ENCODE measurements at places on chromosomes 3 and 15.

DNA sequence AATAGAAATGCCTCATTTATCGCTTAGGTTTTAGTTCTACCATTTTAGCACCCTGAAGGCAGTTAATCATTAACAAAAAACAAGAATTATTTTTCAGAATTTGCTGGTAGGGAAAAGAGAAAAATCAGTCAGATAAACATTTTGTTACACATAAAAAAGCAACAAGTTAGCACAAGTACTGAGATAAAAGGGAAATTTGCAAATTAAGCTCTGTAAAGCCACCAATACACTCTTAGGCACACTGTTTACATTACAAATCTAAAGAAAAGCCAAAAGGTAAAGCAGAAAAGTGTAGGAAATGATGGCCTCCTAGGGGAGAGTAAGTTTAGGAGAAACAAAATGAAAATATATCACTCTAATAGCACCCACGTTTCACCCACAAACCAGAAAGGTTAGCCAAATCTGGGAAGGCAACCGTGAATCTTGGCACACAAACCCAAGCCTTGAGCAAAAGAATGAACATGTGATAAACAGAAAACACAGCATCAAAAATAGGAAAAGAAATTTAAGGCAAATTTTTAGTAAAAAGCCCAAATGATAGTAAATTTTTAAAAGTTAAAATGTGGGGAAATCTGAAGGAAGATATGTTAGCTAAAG is 1.6 kb upstream of the SATB1 start:
- no peak overlapping the region for H3K4me3 ChIP-seq
- no peaks in the 10 kb centered on the region for H3K36me3 ChIP-seq

- H3K36me3 ChIP-seq = no peaks in the 10 kb centered on the region
- peak; percentile 46 for DNase-seq
- H3K27me3 ChIP-seq = no peaks in the 10 kb centered on the region
- no peaks in the 10 kb centered on the region for H3K4me1 ChIP-seq
- no peak overlapping the region for H3K27ac ChIP-seq
- H3K4me3 ChIP-seq = no peak overlapping the region
These were observed 371.5 kb upstream of the GOLIM4 start for GRCh38 chr3:168467115-168467714.

DNA sequence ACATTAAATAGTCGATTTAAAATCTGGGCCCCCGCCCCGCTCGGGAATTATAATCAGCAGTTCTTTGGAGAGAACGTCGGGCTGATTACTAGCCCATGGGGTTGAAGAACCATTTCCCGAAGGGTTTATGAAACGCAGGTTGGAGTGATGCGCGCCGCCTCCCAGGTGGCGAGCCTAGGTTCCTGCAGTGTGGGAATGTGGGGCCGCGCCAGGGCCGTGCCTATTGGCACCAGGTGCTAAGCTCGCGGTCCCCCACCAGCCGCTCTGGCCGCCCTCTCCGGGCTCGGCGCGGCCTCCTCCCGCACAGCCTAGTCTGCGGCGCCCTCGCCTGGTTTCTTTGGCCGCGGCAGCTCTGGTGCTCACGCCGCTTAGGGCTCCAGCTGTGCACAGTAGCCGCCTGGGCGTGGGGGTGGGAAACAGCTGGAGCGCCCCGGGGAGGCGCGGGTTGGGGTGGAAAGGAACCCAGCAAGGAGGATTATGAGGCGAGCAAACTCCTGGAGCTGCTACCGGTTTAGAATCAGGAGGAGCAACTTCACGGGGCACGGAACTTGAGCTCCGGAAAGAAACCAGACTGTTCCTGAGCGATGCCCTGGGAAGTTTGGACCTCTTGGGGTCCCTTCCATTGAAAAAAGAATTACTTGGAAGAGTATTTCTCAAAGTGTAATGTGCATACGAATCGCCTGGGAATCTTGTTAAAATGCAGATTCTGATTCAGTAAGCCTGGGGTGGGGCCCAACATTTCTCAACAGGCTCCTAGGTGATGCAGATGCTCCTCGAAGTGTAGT is 5.6 kb upstream of the MECOM start:
- H3K36me3 ChIP-seq = no peaks in the 10 kb centered on the region
- peak; percentile 94 for DNase-seq
- H3K27me3 ChIP-seq = peaks cover 29% of the 10 kb centered on the region
- peak overlapping the region; percentile 77 for H3K27ac ChIP-seq

DNA sequence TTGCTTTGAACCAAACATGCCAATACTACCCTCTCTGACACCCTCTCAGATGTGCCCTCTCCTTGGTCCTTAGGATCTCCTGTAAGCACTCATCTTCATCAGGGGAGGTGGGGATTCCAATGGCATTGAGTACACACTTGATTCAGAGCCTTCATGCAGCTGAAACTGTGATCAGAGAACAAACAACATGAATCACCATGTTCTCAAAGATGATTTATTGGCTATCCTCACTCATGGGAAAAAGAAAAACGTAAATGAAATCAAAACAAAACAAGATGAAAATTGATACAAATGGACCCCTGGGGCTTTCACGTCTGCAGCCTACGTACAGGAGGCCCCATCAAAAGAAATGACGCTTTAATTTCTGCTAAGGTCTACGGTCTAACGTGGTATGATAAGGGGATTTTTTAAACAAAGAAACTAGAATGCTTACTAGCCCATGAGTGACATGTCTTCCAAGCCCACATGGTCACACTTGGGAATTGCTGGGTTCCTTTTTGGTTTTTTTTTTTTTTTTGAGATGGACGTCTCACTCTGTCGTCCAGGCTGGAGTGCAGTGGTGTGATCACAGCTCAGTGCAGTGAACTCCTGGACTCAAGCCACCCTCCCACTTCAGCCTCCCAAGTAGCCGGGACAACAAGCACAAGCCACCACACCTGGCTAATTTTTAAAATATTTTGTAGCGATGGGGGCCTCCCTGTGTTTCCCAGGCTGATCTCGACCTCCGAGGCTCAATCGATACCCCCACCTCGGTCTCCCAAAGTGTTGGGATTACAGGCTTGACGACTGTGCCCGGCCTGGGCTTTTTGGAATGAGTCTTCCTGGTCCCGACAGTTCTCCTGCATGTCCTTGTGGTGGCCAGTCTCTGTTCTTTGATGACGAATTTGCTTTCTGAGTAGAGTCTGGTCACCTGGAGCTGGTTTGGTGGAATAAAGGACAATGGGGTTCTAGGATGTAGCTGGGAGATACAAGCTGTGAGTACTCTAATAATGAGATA is 202.6 kb downstream of the XXYLT1 start:
- no peak overlapping the region for H3K27ac ChIP-seq
- DNase-seq = no peak
- H3K4me3 ChIP-seq = no peak overlapping the region
- no peaks in the 10 kb centered on the region for H3K4me1 ChIP-seq

DNA sequence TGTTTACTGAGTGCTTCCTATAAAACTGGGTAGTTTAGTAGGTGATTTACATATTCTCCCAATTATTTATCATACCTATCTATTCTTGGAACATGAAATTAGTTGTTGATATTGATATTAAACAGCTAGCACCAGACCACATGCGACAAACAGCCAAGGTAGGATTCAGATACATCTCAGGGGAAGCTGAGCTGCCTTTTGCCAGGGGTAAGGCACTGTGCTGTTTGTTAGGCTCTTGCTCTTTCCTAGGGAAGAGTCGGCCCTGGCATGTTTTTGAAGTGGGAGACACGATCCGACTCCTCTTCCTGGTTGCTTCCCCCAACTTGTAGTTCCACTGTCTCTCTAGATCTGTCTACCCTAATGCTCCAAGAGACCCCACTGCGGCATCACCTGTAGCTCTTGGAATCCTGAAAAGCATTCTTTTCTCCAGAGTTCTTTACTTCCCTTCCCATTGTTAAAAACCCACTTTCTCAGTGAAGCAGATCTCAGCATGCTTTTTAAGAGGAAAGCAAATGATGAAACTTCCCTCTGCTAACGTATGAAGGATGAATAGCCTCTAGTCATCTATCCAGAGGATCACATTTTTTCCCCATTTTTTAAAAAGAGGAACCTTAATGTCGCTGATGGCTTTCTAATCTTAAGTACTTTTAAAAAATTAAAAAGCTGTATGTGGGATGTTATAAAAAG is 138.4 kb downstream of the GHSR start:
- DNase-seq = no peak
- peaks cover 11% of the 10 kb centered on the region for H3K4me1 ChIP-seq
- peaks cover 5% of the 10 kb centered on the region for H3K36me3 ChIP-seq

- no peaks in the 10 kb centered on the region for H3K36me3 ChIP-seq
- no peak overlapping the region for H3K4me3 ChIP-seq
- no peaks in the 10 kb centered on the region for H3K4me1 ChIP-seq
- no peak overlapping the region for H3K27ac ChIP-seq
- H3K27me3 ChIP-seq = no peaks in the 10 kb centered on the region
These were observed 120.9 kb downstream of the NEK11 start for GRCh38 chr3:131147534-131147933.

DNA sequence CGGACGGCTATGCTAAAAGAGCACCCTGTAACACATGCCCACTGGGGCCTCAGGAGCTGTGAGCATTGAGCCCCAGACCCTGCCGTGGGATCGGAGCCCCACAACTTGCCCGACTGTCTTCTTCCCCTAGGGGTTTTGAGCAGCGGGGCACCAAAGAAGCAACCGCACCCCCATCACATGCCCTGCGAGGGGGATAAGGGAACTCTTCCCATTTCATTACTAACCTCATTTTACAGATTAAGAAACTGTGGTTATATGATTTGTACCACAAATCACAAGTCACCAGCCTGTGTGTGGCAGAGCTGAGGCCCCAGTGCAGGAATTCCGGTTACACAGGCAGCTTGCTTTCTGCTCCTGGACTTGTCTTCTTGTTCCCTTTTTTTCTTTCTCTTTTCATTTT is 86.2 kb downstream of the CD47 start:
- no peak overlapping the region for H3K4me3 ChIP-seq
- no peak for DNase-seq
- no peaks in the 10 kb centered on the region for H3K4me1 ChIP-seq
- H3K27me3 ChIP-seq = no peaks in the 10 kb centered on the region
- H3K27ac ChIP-seq = no peak overlapping the region
- H3K36me3 ChIP-seq = no peaks in the 10 kb centered on the region

GRCh38 chr3:6580808-6581207 is 280.1 kb upstream of the GRM7 start:
- H3K4me3 ChIP-seq = no peak overlapping the region
- no peaks in the 10 kb centered on the region for H3K27me3 ChIP-seq
- no peaks in the 10 kb centered on the region for H3K4me1 ChIP-seq
- H3K27ac ChIP-seq = no peak overlapping the region

- no peaks in the 10 kb centered on the region for H3K36me3 ChIP-seq
- peaks cover 76% of the 10 kb centered on the region for H3K27me3 ChIP-seq
- H3K27ac ChIP-seq = no peak overlapping the region
- no peaks in the 10 kb centered on the region for H3K4me1 ChIP-seq
- no peak for DNase-seq
These were observed 39.7 kb upstream of the POLG start for GRCh38 chr15:89374086-89374981.

DNA sequence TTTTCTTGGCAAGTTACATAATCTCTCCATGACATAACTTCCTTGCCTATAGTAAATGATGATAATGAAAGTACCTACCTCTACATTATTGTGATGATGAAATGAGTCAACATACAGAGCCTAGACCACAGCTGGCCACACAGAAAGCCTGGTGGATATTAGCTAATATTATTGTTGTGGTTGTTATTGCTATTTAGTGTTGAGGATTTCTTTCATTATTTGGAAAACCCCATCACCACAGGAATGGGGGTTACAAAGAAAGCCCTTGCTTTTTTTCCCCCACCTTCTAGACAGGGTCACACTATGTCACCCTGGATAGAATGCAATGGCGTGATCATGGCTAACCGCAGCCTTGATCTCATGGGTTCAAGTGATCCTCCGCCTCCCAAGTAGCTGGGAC is 125.0 kb downstream of the PDZRN3 start:
- no peaks in the 10 kb centered on the region for H3K36me3 ChIP-seq
- H3K27ac ChIP-seq = no peak overlapping the region
- no peaks in the 10 kb centered on the region for H3K27me3 ChIP-seq
- H3K4me1 ChIP-seq = no peaks in the 10 kb centered on the region
- no peak overlapping the region for H3K4me3 ChIP-seq

DNA sequence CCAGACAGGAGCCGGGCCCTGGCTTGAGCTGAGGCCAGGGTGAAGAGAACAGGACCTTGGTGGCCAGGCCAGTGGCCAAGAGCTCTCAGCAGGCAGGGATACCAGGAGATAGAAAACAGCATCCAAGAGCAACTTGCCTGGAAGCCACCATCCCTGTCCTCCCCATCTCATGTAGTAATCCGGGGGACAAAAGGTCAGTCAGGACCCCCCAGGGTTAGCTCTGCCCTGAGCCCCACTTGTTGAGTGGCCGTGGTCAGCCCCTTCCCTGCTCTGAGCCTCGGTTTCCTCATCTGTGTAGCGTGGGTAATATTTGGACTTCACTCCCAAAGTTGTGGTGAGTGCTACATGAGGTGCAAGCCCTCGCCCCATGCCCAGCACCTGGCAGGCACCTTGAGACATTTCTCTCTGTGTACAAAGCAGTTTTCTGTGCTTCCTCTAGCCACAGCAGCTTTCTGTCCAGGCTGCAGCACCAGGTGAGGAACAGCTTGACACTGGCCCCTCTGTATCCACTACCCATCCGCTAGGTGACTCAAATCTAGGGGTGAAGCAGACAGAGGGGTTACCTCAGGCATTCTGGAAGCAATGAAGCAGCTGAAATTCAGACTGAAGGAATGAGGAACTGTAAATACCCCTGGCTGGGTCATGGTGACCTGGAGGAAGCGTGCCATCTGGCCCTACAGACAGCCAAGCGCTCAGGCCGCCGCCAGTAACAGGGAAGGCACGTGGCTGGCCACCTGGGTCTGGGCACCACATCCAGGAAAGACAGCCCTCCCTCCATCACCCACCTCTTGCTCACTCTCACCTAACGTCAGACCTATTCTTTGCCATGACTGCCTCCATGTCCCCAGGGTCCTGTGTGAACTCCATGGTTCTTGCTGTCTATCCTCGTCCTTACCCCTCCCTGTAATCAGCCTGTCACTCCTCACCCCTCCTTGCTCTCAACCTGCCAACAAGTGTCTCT is 6.7 kb downstream of the CISH start:
- H3K4me3 ChIP-seq = no peak overlapping the region
- DNase-seq = no peak
- no peaks in the 10 kb centered on the region for H3K27me3 ChIP-seq
- H3K36me3 ChIP-seq = peaks cover 37% of the 10 kb centered on the region
- H3K4me1 ChIP-seq = peaks cover 88% of the 10 kb centered on the region

- no peak overlapping the region for H3K4me3 ChIP-seq
- H3K27me3 ChIP-seq = no peaks in the 10 kb centered on the region
- H3K4me1 ChIP-seq = no peaks in the 10 kb centered on the region
These were observed 61.2 kb upstream of the CTNNB1 start for GRCh38 chr3:41138146-41138545.

- H3K36me3 ChIP-seq = no peaks in the 10 kb centered on the region
- H3K4me1 ChIP-seq = no peaks in the 10 kb centered on the region
- no peak for DNase-seq
These were observed 66.0 kb upstream of the OXTR start for GRCh38 chr3:8835385-8835784.

- no peaks in the 10 kb centered on the region for H3K4me1 ChIP-seq
- H3K27ac ChIP-seq = no peak overlapping the region
- H3K36me3 ChIP-seq = no peaks in the 10 kb centered on the region
- no peaks in the 10 kb centered on the region for H3K27me3 ChIP-seq
- no peak for DNase-seq
- H3K4me3 ChIP-seq = no peak overlapping the region
These were observed 49.9 kb upstream of the FGD5 start for GRCh38 chr3:14768881-14769280.

Data from kidney (tissue), 22 donors.